ENCODE measurements at places on chromosomes 5 and 9.

- no peak for DNase-seq
These were observed 91.6 kb downstream of the DMAC1 start for GRCh38 chr9:7707934-7708333.

- DNase-seq, result no peak
These were observed 162.5 kb upstream of the KIF2A start for GRCh38 chr5:62143268-62144229.

- DNase-seq, result no peak
These were observed 83.1 kb downstream of the EDIL3 start for GRCh38 chr5:84301535-84301934.

GRCh38 chr5:117454716-117455212 lies 880.1 kb upstream of the SEMA6A start:
- DNase-seq, result peak; percentile 52

DNA sequence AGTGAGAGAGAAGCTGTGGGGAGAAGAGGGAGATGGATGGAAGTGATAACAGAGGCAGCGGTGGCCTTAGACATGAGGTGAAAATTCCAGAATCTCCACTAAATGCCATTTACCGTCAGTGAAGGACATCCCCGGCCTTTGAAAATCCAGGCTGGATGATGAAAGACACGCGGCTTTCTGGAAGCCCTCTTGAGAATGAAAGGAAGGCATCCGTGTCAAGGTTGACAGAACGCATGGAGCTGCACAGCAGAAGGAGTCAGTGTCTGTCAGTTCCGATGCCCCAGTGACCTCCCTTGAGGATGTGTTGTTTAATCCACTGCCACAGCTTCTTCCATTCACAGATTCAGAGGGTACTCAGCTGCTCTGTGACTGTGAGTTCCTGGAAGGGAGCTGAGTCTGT lies 114.9 kb downstream of the ICE1 start:
- DNase-seq, result no peak

DNA sequence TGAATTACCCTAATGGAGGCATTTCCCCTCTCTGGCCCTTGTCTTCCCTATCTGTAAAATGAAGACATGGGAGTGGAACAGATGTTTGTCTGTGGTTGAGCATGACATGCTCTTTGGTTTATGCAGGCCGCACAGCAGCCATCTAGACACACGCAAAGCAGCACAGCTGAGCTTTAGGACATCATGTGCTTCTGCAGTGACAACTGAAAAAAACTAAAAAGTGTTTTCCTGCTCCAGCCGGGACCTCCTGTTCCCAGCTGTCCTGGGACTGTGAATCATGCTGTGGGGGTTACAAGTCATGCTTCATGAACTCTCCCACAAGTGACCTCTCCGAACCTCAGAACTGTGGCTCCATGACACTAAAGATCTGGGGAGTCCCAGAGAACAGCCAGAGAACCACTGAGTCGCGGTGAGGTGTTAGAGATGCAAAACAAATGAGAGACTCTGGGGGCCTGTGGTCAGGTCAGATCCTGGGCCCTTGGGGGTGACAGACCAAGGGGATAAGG lies 1.7 kb downstream of the SMIM3 start:
- no peak for DNase-seq

DNA sequence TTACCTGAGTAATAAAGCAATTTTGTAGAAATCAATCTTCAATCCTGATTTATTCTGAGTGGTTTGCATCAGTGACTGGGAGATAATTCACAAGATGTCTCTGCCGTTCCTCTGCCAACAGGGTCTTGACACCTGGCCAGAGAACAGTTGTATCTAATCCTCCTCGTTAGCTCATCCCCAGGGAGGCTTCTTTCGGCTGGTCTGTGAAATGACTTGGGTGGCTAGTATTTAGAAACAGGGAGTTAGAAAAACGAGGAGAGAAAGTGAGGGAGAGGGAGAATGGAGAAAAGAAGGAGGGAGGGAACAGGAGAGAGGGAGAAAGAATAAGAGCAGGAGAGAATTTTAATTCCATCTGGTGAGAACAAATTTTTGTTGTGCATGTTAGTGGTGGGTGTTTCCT lies 600.2 kb upstream of the TLE4 start:
- DNase-seq, result no peak

GRCh38 chr5:81297531-81297930 lies 3.9 kb upstream of the ZCCHC9 start:
- no peak for DNase-seq

GRCh38 chr9:70595211-70595610 lies 180.8 kb upstream of the KLF9 start:
- DNase-seq, result no peak

- DNase-seq, result no peak
These were observed 38.1 kb downstream of the ANGPTL2 start for GRCh38 chr9:127084076-127085039.

Measured in CD4-positive, CD25-positive, alpha-beta regulatory T cell (primary cell).